Cortex of kidney (tissue), 1 donor: ENCODE measurements at places on chromosomes 6 and 20.

DNA sequence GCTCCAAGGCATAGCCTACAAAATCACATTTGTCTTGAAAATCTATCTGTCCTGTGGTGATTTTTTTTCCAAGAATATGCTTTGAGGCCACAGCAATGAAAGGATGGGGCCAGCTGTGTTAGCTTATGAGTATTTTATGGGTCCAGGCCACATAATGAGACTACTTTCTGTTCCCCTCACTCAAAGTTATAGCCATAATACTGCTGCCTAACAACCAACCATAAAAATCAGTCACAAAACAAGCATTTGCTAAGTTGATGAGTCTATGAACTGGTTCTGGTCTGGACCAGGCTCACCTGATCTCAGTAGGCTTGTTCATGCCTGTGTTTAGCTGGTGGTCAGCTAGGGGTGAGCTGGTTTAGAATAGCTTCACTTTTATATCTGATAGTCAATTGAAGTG is 192.5 kb upstream of the PLCB4 start:
- DNase-seq = no peak

DNA sequence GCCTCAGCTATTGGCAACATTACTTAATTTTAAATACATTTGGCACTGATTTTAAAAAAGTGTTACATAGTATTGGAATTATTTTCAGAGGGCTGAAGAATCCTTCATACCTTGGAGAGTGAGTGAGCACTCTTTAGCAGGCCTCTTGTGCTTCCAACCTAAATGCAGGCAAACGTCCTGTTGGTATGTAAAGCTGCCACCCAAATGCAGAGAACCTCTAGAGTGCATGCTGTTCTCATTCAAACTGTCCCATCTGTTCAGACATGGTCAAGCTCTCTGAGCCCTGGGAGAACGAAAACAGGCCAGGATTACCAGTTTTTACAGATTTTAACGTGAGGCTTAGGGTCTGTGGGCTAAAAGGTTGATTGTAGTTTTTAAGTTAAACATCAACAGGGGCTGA is 378.0 kb upstream of the FLRT3 start:
- no peak for DNase-seq

GRCh38 chr6:152232501-152233151 is 404.5 kb downstream of the SYNE1 start:
- no peak for DNase-seq

DNA sequence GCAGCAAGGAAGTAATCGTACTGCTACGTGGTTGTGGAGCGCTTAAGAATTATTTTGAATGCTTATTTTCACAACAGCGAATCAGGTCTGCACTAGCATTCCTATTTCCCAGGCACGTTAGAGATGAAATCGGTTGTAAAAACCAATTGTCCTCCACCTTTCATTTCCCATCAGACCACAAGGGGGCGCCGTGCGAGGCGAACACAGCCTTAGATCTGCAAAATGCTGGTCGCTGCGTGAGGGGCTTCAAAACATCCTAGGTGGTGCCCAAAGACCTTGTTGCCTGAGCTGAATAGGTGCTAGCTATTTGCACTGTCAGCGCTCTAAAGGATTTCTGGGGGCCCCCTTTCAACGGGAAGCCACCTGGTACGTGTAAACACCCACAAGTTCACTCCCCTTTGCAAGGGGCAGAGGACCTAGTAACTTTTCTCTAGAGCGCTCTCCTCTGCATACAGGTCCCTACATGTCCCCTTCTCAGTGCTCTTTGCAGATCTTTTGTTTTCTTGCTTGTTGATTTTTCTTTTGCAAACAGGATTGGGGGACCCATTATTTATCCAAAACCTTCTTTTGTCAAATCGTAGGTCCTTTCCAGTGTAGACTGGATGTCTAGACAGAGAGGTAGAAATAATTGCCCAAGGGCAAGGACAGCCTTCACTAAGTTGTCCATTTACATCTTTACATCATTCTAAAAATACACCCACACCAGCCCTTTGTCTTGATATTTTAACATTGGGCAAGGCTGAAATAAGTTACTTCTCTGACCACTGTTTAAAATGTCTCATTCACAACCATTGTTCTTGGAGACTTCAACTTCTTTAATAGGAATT is 59.8 kb downstream of the NEDD9 start:
- DNase-seq = no peak

- no peak for DNase-seq
These were observed 521 bp downstream of the CDK5RAP1 start for GRCh38 chr20:33400812-33401183.

DNA sequence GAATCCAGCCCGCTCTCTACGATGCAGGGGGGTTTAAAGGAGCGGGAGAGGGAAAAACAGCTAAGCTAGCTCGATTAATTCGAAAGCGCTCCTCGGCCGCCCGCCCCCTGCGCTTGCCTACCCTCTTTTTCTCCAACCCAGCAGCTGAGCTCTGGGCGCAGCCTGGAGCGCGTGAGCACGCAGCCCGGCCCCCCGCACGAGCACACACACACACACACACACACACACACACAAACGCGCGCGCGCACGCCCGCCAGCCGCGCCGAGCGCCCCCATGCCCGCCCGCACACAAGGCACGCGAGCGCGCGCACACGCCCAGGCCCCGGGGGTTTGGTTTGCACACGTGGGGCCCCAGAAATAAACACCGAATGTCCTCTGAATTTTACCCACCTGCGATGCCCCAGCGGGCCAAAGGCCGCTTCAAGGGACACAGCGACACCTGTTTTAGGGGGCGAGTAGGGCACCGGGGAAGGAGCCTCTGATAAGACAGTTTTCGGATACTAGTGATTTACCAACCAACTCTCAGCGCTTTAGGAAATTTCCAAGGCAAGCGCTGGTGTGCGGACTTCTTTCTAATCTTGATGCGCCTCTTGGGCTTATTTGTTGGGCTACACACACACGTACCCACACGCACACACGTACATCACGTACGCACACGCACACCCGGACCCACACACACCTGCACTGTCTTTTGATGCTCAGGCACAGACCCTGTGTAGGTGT is 802 bp upstream of the NRN1 start:
- DNase-seq = no peak

- DNase-seq = no peak
These were observed 490 bp downstream of the MMUT start for GRCh38 chr6:49462599-49462926.

- DNase-seq = no peak
These were observed 96.8 kb downstream of the PSMG4 start for GRCh38 chr6:3355358-3356055.

DNA sequence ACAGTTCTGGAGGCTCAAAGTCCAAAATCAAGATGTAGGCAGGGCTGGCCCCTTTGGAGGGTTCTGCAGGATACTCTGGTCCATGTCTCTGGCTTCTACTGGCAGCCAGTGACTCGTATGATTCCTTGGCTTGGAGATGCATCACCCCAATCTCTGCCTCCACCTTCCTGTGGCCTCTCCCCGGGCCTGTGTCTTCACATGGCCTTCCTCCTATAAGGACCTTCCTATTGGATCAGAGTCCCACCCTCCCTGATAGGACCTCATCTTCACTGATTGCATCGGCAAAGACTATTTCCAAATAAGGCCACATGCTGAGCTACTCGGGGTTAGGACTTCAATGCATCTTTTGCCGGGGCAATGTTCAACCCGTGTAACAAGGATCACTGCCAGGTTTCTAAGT is 509.0 kb downstream of the CD83 start:
- DNase-seq = no peak

- no peak for DNase-seq
These were observed 118.4 kb upstream of the SLC2A12 start for GRCh38 chr6:134170844-134171243.

DNA sequence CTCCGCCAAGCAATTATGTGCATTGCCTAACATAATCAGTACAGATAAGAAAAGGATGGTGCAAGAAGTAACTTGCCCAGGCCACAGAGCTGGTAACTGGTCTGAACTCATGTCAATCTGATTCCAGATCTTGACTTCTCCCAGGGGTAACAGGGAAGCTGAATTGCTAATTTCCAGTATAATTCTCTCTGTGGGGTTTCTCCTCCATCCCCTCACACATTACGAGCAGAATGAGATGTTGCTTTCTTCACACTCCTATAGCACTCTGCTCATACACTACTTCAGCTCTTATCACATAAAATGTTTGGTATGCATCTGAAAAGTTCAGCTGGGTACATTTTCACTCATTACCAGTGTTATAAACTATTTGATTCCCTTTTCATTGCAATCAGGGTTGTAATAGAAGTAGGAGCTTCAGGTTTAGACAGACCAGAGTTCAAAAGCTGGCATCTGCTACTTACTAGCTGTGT is 24.0 kb upstream of the LRRC1 start:
- DNase-seq = no peak

GRCh38 chr6:89281779-89282246 is 33.3 kb downstream of the GABRR2 start:
- no peak for DNase-seq

DNA sequence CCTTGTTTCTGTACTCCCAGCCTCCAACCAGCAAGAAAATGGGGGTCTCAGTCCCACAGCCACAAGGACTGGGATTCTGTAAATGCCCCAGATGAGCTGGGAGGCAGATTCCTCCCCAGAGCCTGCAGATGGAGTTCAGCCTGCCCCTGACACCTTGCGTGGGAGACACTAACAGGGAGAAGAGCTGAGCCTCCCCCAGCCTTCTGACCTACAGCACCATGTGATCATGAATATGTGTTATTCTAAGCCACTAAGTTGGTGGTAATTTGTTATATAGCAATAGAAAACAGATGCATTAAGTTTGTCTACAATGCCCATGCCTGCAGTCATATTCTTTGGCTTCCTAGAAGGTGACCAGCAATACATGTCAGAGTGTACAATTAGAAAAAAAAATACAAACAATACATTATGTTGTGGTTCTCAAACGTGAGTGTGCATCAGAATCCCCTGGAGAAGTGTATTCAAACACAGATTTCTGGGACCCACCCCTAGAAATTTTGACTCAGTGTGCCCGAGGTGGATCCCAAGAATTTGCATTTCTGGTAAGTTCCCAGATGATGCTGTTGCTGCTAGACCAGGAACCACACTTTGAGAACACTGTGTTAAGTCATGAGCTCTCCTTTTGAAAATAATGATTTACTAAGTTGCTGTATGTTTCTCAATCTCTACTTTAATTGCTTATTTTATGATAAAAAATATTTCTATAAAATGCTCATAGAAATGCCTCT is 39.9 kb downstream of the SLC22A3 start:
- DNase-seq = no peak

DNA sequence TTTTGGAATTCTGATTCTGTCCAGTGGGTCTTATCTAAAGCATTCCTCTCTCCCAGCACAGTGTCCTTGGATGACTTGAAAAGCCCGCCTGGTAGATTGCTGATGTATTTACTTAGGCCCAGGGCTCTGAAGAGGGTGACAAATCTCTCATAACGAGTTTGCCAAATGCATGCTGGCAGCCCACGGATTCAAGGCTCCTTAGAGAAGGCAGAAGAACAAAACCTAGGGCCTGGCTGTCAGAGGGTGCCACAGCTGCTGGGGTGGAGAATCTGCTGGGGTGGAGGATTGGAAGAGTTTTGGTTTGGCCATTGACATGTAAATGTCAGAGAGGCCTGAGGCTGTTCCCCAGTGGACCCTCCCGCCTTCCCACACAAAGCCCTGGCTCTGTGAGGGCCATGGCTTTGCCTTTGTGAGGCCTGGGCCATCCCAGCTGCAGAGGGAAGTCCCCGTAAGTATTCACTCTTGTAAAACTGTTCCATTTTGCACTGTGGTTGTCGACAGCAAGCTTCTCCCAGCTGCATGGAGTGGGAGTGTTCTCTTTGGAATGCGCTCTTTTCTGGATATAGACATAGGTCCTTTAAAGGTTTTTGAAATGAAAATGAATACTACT is 50.3 kb downstream of the ANKRD6 start:
- DNase-seq = no peak

DNA sequence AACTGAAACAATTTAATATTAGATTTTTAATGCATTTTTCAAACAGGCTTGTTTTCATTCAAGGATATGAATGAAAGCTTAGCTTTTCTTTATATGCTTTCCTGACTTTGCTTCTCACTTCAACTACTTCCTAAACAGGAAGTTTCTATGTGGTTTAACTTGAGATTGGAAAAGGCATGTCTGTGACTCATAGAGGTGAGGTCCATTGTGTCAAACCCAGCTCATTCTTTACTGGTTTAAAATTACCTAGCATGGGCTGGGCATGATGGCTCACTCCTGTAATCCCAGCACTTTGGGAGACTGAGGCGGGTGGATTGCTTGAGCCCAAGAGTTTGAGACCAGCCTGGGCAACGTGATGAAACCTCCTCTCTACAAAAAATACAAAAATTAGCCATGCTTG is 34.4 kb downstream of the EFHC1 start:
- no peak for DNase-seq

- no peak for DNase-seq
These were observed 49.9 kb downstream of the TULP4 start for GRCh38 chr6:158361961-158362669.

GRCh38 chr6:142155895-142156757 is 9.1 kb downstream of the VTA1 start:
- DNase-seq = no peak

GRCh38 chr6:166031275-166031674 is 136.4 kb downstream of the TBXT start:
- DNase-seq = no peak

DNA sequence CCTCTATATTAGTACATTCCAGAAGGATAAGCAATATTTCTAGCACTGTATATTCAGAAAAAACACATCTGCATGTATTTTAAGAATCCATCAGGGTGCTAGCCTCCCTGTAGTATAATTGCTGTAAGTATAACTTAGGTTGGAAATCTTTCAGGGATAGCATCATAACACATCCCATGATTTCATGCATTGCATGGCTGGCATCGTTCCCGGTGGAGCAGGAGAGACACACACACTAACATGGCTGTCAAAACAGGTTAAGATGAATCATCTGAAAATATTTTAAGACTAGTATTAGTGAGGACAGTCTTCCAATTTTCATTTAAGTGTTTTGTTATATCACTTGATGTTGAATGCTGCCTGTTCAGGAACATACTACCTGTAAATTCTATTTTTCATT is 32.1 kb upstream of the CENPW start:
- DNase-seq = no peak

GRCh38 chr20:4830259-4830658 is 108.5 kb downstream of the PRND start:
- DNase-seq = no peak

GRCh38 chr6:68967549-68968300 is 332.6 kb downstream of the ADGRB3 start:
- no peak for DNase-seq
